Smooth muscle cell of bladder (primary cell): ENCODE measurements at places on chromosomes 4 and X. TPM values are rescaled to one million over a fixed set of nuclear protein-coding genes. Genes with fewer than 3 reads are reported as not detected.

Gene PHEX
- total RNA-seq: 0.14 and 0.46 TPM in 2 replicates

Gene MAOA
- total RNA-seq: 4.8 and 9.0 TPM in 2 replicates

Gene FGFBP2
- total RNA-seq: not detected in 2 replicates

Gene SFRP2
- total RNA-seq: 2.0 TPM in 1 of 2 replicates, not detected in the other

Gene HTR2C
- total RNA-seq: under 0.01 TPM in 2 replicates

Gene GAGE1
- under 0.01 TPM in 1 of 2 replicates, not detected in the other for total RNA-seq

Gene IL9R
- not detected in 2 replicates for total RNA-seq

Gene NXF2
- not detected in 2 replicates for total RNA-seq

Gene TMPRSS11B
- not detected in 2 replicates for total RNA-seq

Gene USP17L20
- total RNA-seq: not detected in 2 replicates

Gene PI4K2B
- total RNA-seq: 17.1 and 20.9 TPM in 2 replicates

Gene HSD17B10
- total RNA-seq: 67.3 and 101 TPM in 2 replicates

Gene SORBS2
- 2.4 and 2.5 TPM in 2 replicates for total RNA-seq

Gene TMEM255A
- total RNA-seq: 0.09 TPM in 1 of 2 replicates, not detected in the other

Gene CENPVL2
- not detected in 2 replicates for total RNA-seq

Gene TMPRSS11F
- total RNA-seq: not detected in 2 replicates

Gene KLKB1
- 0.18 TPM in 1 of 2 replicates, not detected in the other for total RNA-seq

Gene CHRDL1
- 0.14 and 0.46 TPM in 2 replicates for total RNA-seq

Gene TCP11X2
- total RNA-seq: not detected in 2 replicates

Gene H2BW2
- not detected in 2 replicates for total RNA-seq

Gene CSAG3
- total RNA-seq: not detected in 2 replicates

Gene CFI
- total RNA-seq: 1.8 and 6.9 TPM in 2 replicates

Gene TMEM35A
- 3.1 and 3.4 TPM in 2 replicates for total RNA-seq

Gene CPEB2
- total RNA-seq: 3.6 and 4.3 TPM in 2 replicates

Gene SHROOM2
- total RNA-seq: under 0.01 TPM in 2 replicates

Gene RXFP1
- 2.3 and 5.6 TPM in 2 replicates for total RNA-seq

Gene VEGFD
- total RNA-seq: 0.14 and 0.46 TPM in 2 replicates

Gene CT47B1
- not detected in 2 replicates for total RNA-seq

Gene ZCCHC18
- 0.55 and 0.57 TPM in 2 replicates for total RNA-seq

Gene KDR
- total RNA-seq: 0.28 and 1.6 TPM in 2 replicates

Gene THAP6
- total RNA-seq: 10.5 and 11.1 TPM in 2 replicates

Gene PAGE2B
- 0.28 TPM in 1 of 2 replicates, not detected in the other for total RNA-seq

Gene GABRG1
- total RNA-seq: not detected in 2 replicates

Gene AWAT2
- total RNA-seq: not detected in 2 replicates

Gene SPIN4
- 0.92 and 1.00 TPM in 2 replicates for total RNA-seq

Gene RRH
- total RNA-seq: under 0.01 and 0.09 TPM in 2 replicates

Gene GJB1
- not detected in 2 replicates for total RNA-seq

Gene HSFX4
- total RNA-seq: not detected in 2 replicates

Gene STATH
- total RNA-seq: 0.14 TPM in 1 of 2 replicates, not detected in the other

Gene HOPX
- under 0.01 and 0.46 TPM in 2 replicates for total RNA-seq

Gene IL2
- not detected in 2 replicates for total RNA-seq

Gene MAGEA9B
- 0.14 TPM in 1 of 2 replicates, not detected in the other for total RNA-seq

Gene SULT1E1
- 0.09 and 0.14 TPM in 2 replicates for total RNA-seq

Gene NLGN3
- total RNA-seq: under 0.01 and 0.18 TPM in 2 replicates

Gene CYTL1
- total RNA-seq: 3.1 and 53.0 TPM in 2 replicates

Gene FAM9B
- not detected in 2 replicates for total RNA-seq

Gene XKRX
- total RNA-seq: under 0.01 TPM in 1 of 2 replicates, not detected in the other

Gene RAPGEF2
- 27.7 and 29.3 TPM in 2 replicates for total RNA-seq

Gene DMRTC1
- not detected in 2 replicates for total RNA-seq
